GM20000 (cell line): ENCODE measurements at places on chromosomes 4 and X.

DNA sequence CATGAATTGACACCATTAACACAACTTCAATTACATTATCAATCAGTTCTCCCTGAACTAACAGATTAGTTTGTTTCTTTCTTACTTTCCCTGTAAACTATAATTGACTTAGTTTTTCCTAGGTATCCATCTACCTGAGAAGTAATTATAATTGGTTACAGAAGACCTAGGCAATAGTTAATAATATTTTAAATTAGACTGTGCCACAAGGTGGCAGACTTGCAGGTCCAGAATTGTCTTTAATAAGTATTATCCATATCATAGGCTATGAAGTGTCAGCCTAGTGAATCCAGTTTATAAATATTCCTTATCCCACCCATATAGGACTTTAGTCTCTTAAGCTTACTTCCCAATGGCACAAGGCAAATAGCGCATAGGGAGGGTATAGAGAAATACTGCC, 48.9 kb upstream of the FAM47B start:
- DNase-seq: no peak

DNA sequence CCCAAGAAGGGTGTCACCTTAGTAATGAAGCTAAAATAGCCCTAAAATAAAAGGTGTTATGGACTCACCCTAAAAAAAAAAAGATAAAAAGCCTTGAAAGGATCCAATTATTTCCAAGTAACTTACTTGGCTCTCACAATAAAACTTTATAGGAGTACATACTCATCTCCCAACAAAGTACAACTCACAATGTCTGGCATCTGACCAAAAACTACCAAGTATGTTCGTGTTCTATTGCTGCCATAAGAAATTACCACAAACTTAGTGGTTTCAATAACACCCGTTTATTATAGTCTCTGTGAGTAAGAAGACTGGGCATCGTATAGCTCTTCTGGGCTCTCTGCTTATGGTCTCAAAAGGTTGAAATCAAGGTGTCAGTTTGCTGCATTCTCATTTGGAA, 51.0 kb downstream of the BEX1 start:
- no peak for DNase-seq

- DNase-seq: no peak
Observed at GRCh38 chrX:107848591-107848990, 22.9 kb downstream of the MID2 start.

DNA sequence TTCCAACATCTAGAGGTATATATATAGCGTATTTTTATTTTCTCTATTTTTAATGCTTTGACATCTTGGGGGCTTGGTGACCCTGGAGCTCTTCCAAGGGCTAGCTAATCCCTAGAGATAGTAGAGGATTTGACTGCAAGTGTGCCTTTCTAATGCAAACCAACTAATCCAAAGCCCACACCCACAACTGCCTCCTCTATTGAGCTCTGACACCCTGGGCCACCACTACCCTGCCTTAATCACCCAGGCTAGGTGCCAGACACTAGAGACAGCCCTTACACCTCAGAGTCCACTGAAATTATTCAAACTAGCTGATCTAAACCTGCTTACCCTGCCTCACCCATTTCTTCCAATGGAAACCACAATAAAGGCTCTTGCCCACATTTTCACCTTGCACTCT, 69.6 kb upstream of the ATXN3L start:
- DNase-seq: no peak

DNA sequence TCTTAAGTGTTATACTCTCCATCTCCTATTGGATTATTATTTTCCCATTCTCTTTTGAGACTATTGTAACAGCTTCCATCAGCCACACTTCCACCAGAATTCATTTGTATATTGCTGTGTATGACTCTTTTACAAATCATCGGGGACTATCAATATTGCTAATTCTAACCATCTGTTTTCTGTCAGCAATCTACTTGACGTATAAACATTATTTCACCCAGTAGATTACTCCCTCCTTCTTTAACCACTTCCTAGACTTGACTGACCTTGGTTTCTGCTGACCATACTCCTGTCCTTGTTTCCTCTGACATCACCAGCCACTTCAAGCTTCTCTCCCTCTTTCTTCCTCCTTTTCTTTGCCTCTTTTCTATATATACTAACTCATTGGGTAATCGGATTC, 402.9 kb downstream of the PCDH18 start:
- no peak for DNase-seq

DNA sequence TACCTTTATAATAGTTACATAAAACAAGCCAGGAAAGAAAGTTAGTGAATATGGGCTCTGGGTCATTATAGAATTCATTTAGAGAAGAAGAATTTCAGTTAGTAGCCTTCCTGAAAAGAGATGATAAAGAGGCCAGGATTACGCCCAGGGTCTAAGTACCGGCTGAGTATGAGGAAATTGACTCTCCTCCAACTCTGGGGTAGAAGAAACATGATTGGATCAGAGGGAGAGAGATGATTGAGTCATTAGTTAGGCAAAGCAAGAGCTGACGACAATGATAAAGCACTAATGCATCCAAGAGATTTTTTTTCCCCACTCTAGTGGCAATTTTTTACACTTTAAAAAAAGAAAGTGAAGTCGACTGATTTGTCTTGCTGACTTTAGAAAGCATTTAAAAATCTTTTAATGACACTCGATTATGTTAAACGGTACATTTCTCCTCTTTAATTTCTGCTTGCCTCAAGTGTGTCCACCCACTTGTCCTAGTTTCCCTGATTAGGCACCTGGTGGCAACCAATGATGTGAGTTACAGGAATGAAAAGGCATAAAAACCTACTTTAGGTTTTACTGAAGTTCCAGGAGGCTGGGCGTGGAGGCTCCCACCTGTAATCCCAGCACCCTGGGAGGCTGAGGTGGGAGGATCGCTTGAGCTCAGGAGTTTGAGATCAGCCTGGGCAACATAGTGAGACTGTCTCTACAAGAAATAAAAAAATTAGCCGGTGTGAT, 37.3 kb upstream of the IGFBP7 start:
- DNase-seq: no peak

- DNase-seq: no peak
Observed at GRCh38 chrX:127552571-127552970, 499.6 kb downstream of the ACTRT1 start.

- no peak for DNase-seq
Observed at GRCh38 chrX:22116605-22117546, 84.8 kb downstream of the PHEX start.

- DNase-seq: no peak
Observed at GRCh38 chrX:31629195-31629594, 557.4 kb upstream of the FTHL17 start.

DNA sequence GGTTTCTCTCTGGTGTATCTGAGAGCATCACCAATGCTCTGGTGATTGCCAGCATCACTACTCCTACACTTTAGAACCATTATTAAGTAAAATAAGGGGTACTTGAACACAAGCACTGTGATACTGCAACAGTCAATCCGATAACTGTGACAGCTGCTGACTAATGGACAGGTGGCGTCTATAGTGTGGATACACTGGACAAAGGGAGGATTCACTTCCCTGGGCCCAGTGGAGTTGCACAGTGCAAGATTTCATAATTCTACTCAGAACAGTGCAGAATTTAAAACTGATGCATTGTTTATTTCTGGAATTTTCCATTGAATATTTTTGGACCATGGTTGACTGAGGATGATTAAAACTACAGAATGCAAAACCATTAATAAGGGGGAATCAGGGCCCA, 97.8 kb downstream of the SHROOM3 start:
- no peak for DNase-seq

DNA sequence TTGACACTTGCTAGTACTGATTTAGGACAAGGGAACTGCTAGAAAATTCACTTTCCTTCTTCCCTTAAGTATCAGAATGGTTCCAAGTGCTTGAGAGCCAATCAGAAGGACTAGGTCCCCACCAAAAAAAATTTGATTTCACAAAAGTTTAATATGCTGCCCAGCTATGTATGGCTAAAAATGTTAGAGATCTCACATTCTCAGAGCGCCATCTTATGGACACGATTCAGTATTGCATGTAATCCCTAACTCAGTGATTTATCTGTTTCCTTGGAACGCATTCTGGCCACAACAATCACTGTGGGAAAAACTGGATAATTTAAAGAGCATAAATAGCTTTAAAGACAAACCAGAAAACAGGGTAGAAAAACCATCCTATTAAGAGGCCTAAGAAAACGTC, 255.1 kb upstream of the GPC4 start:
- peak; percentile 4 for DNase-seq

DNA sequence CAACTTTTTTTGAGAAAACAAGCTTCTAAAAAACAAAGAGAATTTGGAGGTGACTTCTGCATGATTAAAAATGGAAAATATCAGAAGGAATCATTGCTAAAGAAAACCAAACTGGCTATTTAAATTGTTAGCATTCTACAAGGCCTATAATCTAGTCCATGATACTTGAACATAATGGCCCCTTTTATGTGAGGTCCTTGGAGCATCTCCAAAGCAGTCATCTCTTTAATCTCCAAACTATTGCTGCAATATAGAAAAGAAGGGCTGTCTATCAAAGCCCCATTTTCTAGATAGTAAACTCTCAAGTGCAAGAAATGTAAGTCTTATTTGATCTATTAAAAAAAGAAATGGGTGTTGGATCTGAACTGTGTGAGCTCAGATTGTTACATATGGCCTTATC, 615.1 kb downstream of the CENPC start:
- no peak for DNase-seq

DNA sequence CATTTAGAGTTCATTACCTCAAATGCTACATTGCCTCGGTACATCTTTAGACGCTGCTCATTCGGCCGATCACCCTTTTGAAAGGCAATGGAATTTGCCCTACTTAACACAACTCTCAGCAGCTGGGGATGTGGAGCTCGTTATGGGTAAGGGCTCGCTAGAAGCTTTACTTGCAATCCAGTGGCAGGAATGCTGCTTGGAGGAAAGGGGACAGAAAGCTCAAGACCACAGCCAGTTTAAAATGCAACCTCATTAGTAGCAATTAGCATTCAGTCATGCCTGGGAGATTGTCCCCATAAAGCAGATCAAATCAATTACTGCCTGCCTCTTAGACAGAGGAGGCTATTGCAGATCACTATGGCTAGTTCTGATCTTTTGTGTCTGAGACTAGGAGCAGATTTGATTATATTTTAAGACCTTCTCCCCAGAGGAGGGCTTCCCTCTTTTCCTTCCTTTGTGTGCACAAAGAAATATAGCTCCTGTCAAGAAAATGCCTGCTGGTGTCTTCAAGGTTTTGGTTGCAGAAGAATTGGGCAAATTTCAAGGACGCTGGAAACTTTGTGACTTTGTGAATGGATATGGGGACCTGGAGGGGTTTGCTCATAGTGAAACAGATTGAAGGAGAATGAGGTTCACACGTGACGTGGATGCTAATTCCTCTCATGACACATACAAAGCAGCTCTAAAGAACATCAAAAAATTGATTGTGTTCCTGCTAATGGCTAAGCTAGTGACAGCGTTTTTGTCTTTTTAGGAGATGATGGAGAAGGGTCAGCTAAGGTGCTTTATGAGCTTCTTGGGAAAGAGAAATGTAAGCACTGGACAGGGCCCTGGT, 237.5 kb upstream of the GLRA2 start:
- no peak for DNase-seq

GRCh38 chr4:3512719-3513118, 19.5 kb downstream of the LRPAP1 start:
- DNase-seq: no peak

- DNase-seq: peak; percentile 98
Observed at GRCh38 chr4:1011022-1011665, at the start of gene FGFRL1. TSS of gene FGFRL1 (plus strand) at chr4:1011626. CDS start at chr4:1012486, 860 bp downstream.

DNA sequence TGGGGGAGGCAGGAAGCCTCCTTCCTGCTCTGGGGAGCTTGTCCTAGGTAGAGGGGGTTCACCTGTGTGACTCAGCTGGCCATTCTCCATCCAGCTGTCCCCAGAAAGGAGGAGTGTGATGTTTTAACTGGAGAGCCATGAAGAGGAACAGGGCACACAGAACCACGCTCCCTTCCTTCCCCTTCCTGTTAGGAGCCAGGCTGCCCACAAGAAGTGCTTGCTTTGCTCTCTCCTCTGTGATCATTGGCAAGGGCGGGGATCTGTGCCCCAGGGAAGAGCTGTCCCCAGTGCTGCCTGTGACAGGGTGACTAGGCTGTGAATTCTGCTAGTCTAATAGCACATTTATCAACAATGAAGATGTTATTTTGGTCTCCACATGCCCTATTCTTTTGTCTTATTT, 169.6 kb upstream of the GATB start:
- DNase-seq: no peak

- DNase-seq: no peak
Observed at GRCh38 chrX:78116766-78117165, 12.7 kb downstream of the PGK1 start.

DNA sequence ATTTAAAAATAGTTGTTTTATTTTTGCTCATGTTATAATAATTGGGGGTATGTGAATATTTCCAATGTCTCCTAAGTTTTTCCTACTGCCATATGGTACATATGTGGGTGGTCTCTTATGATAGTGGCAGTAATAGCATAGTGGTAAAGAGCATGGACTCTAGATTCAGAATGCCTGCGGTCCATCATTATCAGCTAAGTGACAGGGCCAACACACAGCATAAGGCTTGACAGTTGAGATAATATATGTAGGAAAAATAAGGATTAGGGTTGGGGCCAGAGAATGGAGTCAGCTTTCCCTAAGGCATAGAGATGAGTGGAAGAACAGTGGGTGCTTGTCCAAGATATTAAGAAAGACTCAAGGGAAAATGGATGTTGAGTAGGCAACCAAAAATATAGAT, 2707.5 kb downstream of the PCDH7 start:
- no peak for DNase-seq

DNA sequence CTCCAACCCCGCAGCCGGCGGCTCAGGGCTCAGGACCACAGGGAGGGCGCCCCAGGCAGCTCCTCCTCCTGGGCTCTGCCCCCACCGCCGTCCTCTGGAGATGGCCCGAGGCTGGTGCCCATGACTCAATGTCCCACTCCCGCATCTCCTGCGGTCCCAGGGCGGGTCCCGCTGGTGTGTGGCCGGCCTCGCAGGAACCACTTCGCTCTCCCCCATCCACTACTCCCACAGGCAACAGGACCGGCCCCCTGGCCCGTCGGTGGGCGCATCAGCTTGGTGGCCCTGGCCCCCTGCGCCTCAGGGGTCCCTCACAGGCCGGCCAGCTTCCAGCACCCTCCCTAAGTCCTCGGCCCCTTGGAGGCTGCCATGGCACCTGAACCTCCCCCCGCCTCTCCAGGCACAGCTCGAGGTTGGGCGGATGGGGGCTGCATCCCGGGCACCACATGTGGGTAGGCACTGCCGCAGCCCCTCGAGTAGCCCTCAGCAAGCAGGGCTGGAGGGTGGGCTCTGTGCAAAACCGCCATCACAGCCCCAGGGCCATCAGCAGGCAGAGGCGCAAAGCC, 22.8 kb upstream of the SPON2 start:
- DNase-seq: no peak
